ENCODE measurements at places on chromosomes 3 and 15.

- DNase-seq, result no peak
These were observed 2.1 kb downstream of the LSAMP start for GRCh38 chr3:116443191-116443661.

GRCh38 chr3:81936817-81937216 is 175.4 kb upstream of the GBE1 start:
- DNase-seq, result no peak

DNA sequence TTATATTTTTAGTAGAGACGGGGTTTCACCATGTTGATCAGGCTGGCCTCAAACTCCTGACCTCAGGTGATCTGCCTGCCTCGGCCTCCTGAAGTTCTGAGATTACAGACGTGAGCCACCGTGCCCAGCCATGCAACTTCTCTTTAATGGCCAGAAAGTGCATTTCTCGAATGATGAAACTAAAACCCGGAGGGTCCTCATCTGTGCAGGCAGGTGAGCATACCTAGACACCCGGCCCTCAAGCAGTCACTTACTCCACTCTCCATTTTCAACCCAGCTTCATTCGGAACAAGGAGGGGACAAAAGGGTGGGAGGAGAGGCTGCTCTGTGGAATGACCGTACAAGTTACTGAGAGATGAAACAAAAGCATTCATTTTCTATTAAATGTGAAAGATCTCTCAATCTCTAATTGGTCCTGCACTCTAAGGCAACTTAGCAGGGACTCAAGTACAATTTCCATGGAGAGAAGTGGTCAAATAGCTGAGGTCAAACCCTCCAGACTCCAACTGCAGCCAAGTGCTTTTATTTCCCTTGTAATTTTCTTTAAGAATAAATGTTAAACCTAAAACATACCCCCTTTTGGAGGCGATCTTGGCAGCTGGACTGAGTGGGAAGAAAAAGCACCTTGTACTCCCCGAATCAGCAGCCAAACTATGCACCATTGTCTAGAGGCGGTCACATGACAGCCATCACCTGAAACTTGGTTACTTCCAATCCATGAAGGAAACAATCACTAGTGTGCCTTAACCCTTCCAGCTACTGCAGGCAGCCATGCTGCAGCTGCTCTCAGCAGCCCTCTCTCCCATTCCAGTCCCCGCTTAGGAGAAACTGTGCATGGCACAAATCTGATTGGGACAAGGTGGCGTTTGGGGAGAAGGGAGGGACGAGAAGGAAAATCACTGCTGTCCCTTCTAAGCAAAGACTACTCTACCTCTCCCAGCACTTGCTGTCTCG is 62.2 kb downstream of the VGLL4 start:
- no peak for DNase-seq

- DNase-seq, result no peak
These were observed 89.7 kb downstream of the RPL39L start for GRCh38 chr3:187049462-187050101.

DNA sequence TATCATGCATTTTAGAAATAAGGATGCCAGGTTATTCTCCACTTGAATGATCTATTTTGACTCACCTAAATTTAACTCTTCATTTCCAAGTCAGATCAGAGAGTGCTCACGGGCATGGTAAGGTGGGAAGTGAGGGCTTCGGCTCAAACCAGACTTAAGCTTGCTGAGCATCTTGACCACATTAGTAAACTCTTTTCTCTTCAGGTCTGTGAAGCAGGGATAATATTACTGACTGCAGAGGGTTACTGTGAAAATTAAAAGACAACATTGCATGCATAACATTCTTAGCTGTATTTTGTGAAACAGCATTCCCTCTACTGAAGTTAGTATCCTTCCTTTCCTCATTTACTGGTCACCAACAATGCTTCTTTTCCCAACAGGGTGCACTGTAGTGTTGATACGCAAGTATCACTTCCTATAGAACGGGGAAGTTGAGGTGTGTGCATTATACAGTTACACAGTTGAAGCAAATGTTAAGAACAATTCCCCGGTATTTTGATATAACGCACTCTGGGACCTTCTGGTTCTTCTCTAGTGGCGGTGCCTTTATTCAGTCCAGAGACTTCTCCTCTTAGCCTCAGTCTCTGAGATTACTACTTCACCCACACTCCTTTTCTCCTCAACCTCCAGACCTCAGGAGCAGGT is 74.1 kb upstream of the MNS1 start:
- no peak for DNase-seq

- no peak for DNase-seq
These were observed 19.5 kb upstream of the TIMP4 start for GRCh38 chr3:12178091-12178820.

GRCh38 chr3:101913168-101913567 is 63.9 kb downstream of the NFKBIZ start:
- DNase-seq, result no peak

- DNase-seq, result peak; percentile 23
These were observed 18.7 kb upstream of the HDAC11 start for GRCh38 chr3:13461169-13462124.

GRCh38 chr15:70741677-70742293 is 21.6 kb downstream of the UACA start:
- DNase-seq, result no peak

DNA sequence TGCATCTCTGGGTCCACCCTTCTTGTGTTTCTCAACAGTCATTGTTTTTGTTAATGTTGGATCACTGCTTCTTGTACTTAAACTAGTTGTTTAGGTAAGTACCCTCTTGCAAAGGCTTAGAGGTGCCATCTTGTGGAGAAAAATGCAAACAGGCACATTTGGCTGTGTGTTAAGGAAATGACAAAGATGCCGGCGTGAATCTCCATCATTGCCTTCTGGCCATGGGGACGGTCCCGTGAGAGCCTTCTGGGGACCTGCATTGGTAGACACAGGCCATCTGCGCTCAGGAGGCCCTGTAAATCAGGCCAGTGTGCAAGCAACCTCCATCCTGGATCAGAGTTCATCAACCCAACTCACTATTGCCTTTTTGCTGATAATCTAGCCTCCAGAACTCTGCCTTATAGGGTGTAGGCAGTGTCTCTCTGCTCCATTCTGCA is 158.6 kb upstream of the NR2E3 start:
- peak; percentile 85 for DNase-seq

DNA sequence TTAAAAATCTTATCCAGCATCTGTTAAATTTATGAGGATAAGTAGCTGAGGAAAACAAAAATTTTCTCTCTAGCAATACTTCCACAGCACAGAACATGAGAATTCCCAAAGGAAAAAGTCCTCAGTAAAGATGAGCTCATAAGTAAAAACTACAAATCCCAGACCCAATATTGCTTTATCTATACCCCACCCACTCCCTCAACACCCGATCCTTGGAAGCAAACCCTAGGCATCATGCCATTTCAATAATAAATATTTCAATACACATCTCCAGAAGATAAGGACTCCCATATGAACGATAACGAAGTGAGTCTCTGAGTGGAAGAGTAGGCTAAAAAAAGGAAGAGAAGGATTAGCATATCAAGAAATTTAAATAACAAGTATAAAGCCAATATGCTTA is 8.3 kb upstream of the PRR20G start:
- no peak for DNase-seq

DNA sequence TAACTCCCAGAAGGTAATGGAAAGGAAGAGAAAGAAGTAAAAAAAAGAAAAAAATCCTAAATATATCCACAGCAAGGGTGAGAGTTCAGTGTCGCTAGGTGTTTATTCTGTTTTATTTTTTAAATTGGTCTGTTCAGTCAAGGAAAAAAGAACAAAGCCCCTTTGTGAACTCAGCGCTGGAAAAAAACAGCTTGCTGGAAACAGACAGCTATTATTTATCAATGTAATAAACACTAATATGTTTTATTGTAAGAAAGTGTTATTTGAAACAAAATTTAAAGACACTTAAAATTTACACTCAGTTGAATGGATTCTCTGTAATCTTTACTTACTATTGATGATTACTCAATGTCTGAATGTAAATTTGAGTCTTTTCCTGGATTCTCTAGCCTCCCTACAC is 32.3 kb upstream of the LEKR1 start:
- no peak for DNase-seq

DNA sequence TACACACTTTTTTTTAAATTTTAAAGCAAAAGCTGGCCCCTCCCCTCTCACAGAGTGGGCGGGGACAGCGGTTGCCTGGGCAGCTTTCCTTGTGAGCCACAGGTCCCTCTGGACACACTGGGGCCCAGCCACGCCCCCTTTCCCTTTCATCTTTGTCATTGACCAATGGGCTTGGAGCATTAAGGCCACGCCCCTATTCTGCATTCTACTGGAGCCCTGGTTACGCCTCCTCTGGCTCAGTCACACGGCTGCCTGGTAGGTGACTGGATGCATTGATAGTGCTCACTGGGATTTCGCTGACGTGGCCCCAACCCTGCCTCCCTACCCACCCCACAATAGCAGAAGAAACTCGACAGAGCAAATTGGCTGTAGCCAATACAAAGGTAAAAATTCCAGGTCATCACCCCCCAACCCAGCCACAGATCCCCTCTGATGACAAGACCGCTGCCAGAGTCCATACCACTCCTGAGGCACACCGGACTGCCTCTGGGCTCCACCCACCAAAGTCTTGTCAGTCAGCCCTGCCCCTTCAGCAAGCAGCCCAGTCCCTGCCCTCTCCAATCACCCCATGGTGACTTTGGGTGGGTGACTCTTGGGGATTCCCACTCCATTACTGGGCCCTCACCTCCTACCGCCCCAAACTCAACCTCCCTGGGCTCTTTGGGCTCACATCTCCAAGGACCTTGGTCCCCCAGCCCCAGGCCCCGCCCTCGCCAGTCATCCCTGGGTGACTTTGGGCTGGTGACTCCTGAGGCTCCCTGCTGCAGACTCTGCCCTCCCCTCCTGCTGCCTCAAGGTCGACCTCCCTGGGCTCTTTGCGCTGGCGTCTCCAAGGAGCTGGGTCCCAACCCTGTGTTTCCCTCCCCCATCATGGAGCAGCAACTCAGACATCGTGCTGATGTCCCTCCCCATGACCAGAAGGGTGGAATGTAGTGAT is 112.2 kb upstream of the FAN1 start:
- no peak for DNase-seq

DNA sequence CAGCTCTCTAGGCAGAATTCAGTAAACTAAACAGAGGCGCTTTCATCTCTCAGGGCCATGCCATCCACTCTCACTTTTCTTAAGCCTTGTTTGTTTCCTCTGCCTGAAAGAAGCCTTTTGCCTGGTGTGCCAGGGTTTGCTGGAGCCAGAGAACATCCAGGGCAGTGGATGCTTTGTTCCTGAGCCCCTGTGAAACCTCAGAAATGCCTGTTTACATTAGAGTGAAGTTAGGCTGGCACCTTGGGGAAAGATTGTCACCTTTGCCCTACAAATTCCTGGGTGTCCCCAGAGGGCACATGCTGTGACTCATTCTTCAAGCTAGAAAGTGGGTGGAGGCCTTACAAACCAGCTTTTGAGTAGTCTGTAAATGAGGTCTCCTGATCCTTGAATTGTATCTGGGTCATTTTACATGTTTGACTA is 10.7 kb upstream of the TRAK1 start:
- peak; percentile 59 for DNase-seq

Measured in fibroblast of the conjunctiva (primary cell).